ENCODE measurements at places on chromosomes 4 and X. TPM values are rescaled to one million over a fixed set of nuclear protein-coding genes. Genes with fewer than 3 reads are reported as not detected.

- no peaks in the 10 kb centered on the region for H3K4me1 ChIP-seq
- H3K27ac ChIP-seq: no peak overlapping the region
- no peak for DNase-seq
- no peaks in the 10 kb centered on the region for H3K27me3 ChIP-seq
- H3K36me3 ChIP-seq: no peaks in the 10 kb centered on the region
Measured at GRCh38 chr4:105002278-105002677, 144.4 kb upstream of the TET2 start.

DNA sequence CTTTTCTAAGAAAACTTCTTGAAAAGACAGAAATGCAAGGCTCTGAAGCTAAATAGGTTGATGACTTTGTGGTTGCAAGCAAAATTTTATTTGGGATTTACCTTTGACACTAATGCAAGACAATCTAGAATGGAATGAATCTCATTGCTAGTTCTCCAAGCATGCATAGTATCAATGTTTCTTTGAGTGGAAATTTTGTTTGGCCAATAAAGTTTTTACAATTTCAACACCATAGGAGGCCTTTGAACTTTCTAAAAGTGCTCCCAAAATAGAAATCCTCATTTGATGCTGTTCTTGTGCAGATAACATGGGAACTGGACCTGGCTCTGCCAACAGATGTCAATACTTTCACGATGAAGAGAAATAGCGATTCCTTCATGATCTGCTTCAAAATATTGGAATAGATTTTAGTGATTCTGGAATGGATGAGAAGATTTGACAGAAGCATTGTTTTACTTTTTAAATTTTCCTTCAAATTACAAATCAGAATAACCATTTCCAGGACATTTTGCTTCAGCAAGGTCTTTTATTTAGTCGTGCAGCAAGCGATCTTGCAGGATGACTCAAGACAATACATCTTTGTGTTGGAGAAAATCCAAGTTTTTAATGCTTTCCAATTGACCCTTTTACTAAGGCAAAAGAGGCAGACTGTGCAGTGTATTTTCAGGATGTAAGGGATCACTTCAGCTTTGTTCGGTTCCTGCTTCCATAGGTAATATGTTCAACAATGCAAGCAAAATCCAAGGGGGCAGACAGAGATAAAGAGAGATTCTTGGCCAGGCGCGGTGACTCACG is 51.7 kb upstream of the OTUD4 start:
- no peak overlapping the region for H3K4me3 ChIP-seq
- H3K4me1 ChIP-seq: peaks cover 26% of the 10 kb centered on the region
- no peaks in the 10 kb centered on the region for H3K36me3 ChIP-seq
- DNase-seq: peak; percentile 79
- no peak overlapping the region for H3K27ac ChIP-seq

GRCh38 chr4:69781458-69782418 is 21.3 kb upstream of the SULT1B1 start:
- no peaks in the 10 kb centered on the region for H3K36me3 ChIP-seq
- H3K27ac ChIP-seq: no peak overlapping the region
- no peaks in the 10 kb centered on the region for H3K27me3 ChIP-seq
- H3K4me1 ChIP-seq: no peaks in the 10 kb centered on the region

The ZNF630 gene
- 0.53 TPM for polyA plus RNA-seq

The BRS3 gene
- polyA plus RNA-seq: not detected

The TSPAN7 gene
- not detected for polyA plus RNA-seq

- H3K4me3 ChIP-seq: no peak overlapping the region
- no peak overlapping the region for H3K27ac ChIP-seq
- H3K36me3 ChIP-seq: no peaks in the 10 kb centered on the region
Measured at GRCh38 chrX:2965965-2966364, 36.8 kb upstream of the ARSD start.

GRCh38 chr4:64533637-64534036 is 124.4 kb upstream of the TECRL start:
- H3K4me3 ChIP-seq: no peak overlapping the region
- H3K4me1 ChIP-seq: no peaks in the 10 kb centered on the region
- DNase-seq: no peak
- no peaks in the 10 kb centered on the region for H3K27me3 ChIP-seq
- no peaks in the 10 kb centered on the region for H3K36me3 ChIP-seq
- H3K27ac ChIP-seq: no peak overlapping the region

DNA sequence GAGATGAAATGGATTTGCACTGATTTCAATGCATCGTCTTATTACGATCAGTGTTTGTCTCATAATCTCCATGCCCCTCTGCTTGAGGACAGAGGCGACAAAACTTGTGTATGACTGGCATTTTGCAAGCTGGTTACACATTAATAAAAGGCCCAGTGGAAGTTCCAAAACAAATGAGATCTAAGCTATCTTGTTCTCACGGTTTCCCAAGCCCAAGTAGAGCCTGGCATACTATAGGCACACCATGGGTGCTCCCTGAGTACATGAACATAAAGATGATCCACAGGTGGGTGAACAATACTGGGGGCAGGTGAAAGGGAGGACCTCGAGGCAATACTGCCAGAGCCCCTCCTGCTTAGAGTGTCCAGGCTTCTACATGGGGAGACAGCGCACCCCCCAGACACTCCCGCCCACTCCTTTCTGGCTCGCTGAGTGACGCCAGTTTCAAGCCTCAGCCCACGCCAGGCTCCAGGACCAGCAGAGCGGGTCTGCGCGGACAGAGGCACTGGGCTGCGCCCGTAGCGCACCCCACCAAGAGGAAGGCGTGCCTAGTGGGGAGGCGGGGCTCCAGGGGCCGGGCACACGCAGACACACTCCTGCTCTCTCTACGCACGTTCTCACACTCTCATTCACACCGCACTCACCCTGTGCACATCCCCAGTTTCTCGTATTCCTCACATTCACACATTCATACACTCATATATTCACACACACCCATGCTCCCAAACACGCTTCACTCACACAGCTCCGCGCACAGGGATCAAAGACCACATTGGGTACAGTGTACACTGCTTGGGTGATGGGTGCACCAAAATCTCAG is 8.9 kb upstream of the GSX2 start:
- DNase-seq: peak; percentile 80
- no peaks in the 10 kb centered on the region for H3K36me3 ChIP-seq
- H3K4me1 ChIP-seq: peaks cover 7% of the 10 kb centered on the region
- H3K4me3 ChIP-seq: peak overlapping the region; percentile 90
- H3K27ac ChIP-seq: no peak overlapping the region

The SSX1 gene
- polyA plus RNA-seq: not detected

The HHIP gene
- polyA plus RNA-seq: 0.06 TPM

- no peak overlapping the region for H3K4me3 ChIP-seq
- peak; percentile 70 for DNase-seq
- no peaks in the 10 kb centered on the region for H3K27me3 ChIP-seq
- no peaks in the 10 kb centered on the region for H3K36me3 ChIP-seq
- peak overlapping the region; percentile 32 for H3K27ac ChIP-seq
Measured at GRCh38 chr4:173513651-173514050, 16.4 kb downstream of the HAND2 start.

DNA sequence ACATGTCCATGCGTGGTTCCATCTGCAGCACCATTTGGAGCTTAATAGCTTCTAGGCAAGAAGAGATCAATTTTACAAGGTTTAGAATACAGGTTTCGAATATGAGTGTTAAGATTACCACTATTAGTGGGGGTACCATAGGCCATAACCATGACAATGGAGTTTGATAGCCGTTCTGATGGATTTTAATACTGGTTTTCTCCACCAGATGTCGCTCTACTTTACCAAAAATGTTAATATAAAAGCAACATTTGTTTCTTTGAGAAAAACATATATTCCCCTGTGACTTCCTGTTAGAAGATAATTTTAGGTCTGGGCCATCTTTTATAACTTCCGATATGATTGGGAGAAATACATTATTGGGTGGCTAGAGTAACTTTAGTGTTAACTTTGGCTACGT is 499.7 kb upstream of the POU3F4 start:
- peak; percentile 0 for DNase-seq
- no peak overlapping the region for H3K4me3 ChIP-seq
- no peak overlapping the region for H3K27ac ChIP-seq
- H3K36me3 ChIP-seq: no peaks in the 10 kb centered on the region

DNA sequence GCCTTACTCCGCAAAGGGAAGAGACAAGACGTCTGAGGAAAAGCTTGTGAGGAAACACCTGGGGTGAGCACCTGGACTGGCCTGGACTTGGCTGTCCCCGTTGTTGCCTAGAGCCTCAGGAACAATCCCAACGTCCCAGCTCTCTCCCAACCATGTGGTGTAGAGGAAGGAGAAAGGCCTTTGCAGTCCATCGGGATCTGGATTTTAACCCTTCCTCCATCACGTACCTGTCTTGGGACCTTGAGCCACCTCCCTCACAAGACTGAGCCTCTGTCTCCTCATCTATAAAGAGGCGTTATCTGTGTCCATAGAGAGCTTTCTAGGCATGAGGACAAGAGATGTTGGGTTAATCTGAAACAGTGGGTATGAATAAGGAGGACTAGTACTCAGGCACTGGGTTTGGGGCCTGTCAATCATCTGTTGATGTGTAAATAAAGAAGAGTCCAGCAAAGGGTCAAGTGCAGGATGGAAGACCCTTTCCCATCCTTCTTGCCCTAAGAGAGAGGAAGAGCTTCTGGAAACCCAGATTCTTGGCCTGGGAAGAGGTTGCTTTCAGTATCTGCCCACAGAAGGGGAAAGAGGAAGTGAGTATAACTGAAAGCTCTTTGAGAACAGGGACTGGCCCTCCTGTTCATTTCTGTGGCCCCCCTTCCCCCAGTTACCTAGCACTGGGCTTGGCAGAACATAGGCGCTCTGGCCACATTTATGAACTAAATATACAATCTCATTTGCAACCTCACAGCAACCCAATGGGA is 137.1 kb downstream of the PJA1 start:
- no peaks in the 10 kb centered on the region for H3K36me3 ChIP-seq
- no peak overlapping the region for H3K27ac ChIP-seq
- no peak overlapping the region for H3K4me3 ChIP-seq
- H3K4me1 ChIP-seq: no peaks in the 10 kb centered on the region
- no peak for DNase-seq

GRCh38 chr4:119229908-119230687 is 17.6 kb downstream of the USP53 start:
- H3K27ac ChIP-seq: no peak overlapping the region
- H3K4me1 ChIP-seq: peaks cover 29% of the 10 kb centered on the region
- peaks cover 23% of the 10 kb centered on the region for H3K36me3 ChIP-seq
- H3K4me3 ChIP-seq: no peak overlapping the region
- DNase-seq: no peak
- H3K27me3 ChIP-seq: no peaks in the 10 kb centered on the region

The ADAM29 gene
- polyA plus RNA-seq: not detected

GRCh38 chr4:62226082-62226481 is 1026.0 kb downstream of the ADGRL3 start:
- no peak for DNase-seq
- no peak overlapping the region for H3K4me3 ChIP-seq
- no peaks in the 10 kb centered on the region for H3K27me3 ChIP-seq
- no peaks in the 10 kb centered on the region for H3K4me1 ChIP-seq
- no peaks in the 10 kb centered on the region for H3K36me3 ChIP-seq

- H3K27me3 ChIP-seq: no peaks in the 10 kb centered on the region
- H3K36me3 ChIP-seq: no peaks in the 10 kb centered on the region
- H3K27ac ChIP-seq: no peak overlapping the region
Measured at GRCh38 chrX:98931216-98931615, 1478.9 kb downstream of the PCDH19 start.

DNA sequence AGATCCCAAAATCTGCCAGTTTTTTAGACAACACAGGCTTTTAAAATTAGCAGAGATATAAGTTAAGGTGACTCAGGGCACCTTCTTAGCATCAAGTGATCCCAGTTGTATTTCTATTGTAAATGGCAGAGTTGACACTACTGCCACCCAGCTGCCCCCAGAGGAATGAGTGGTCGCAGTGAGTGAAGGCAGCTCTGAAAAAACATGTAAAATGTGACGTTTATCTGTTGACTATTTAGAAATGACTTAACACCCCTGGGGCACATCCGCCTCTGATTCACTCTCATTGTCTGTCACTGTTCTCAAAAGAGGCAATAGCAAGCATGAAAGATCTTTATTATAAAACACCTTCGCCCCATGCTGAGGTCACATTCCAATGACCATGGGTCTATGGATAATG is 592.4 kb downstream of the ACTRT1 start:
- H3K27me3 ChIP-seq: no peaks in the 10 kb centered on the region
- no peak overlapping the region for H3K27ac ChIP-seq
- DNase-seq: no peak
- H3K4me1 ChIP-seq: no peaks in the 10 kb centered on the region
- H3K36me3 ChIP-seq: no peaks in the 10 kb centered on the region

The OCIAD2 gene
- 35.0 TPM for polyA plus RNA-seq

The MAGEB10 gene
- not detected for polyA plus RNA-seq

The PCSK1N gene
- 1.4 TPM for polyA plus RNA-seq

The SEPSECS gene
- polyA plus RNA-seq: 4.3 TPM

The F8A3 gene
- 0.16 TPM for polyA plus RNA-seq

The PHOX2B gene
- polyA plus RNA-seq: not detected

DNA sequence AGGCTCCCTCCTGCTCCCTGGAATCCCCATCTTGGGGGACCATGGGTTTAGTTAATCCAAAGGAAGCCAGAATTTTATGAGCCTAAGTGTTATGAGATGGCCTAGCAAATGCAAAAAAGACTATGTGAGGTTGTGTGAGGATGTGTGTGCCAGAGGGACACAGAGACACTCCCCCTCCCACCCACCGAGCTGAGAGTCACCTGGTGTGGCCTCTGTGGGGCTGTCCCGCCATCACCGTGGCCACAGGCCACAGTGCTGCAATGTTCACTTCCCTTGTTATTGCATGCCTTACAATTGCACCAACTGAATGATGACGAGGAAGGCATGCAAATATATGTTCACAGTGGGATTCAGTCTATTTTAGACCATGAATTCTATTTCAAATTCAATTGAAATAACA is 601 bp upstream of the FGFBP2 start:
- no peak overlapping the region for H3K4me3 ChIP-seq
- no peaks in the 10 kb centered on the region for H3K4me1 ChIP-seq
- H3K27me3 ChIP-seq: peaks cover 26% of the 10 kb centered on the region
- H3K36me3 ChIP-seq: no peaks in the 10 kb centered on the region
- H3K27ac ChIP-seq: no peak overlapping the region

The UGT2A1 gene
- not detected for polyA plus RNA-seq

DNA sequence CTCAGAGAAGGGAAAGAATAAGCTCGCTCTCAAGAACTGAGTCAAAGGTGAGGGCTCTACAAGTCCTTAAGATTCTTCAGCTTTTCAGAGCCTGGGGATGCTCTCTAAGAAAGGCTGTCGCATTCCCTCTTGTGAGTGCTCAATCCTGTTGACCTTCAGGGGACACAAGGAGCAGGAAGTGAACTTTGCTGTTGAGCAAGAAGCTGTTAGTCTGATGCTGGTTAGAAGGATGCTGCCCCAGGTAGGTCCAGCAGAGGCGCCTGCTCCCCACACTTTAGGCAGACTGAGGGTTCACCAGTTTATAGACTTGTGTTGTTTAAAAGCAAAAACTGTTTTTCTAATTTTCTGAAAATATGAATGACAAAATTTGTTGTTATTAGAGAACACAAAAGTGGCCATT is 125.4 kb upstream of the SPOCK3 start:
- H3K4me1 ChIP-seq: no peaks in the 10 kb centered on the region
- H3K4me3 ChIP-seq: no peak overlapping the region

The NDNF gene
- 3.1 TPM for polyA plus RNA-seq

GRCh38 chr4:102754044-102754443 is 6.7 kb downstream of the MANBA start:
- H3K36me3 ChIP-seq: no peaks in the 10 kb centered on the region
- H3K4me3 ChIP-seq: no peak overlapping the region
- H3K27ac ChIP-seq: no peak overlapping the region
- DNase-seq: no peak

All from GM23248 (cell line).